Posterior vena cava (tissue), 2 donors: ENCODE measurements at places on chromosomes 2 and 18. TPM values are rescaled to one million over a fixed set of nuclear protein-coding genes. Genes with fewer than 3 reads are reported as not detected.

IL36A gene
- not detected for total RNA-seq

DOK6 gene
- 7.2 TPM for total RNA-seq

GRCh38 chr2:215493376-215493775, 57.5 kb upstream of the FN1 start:
- DNase-seq, result no peak

DNA sequence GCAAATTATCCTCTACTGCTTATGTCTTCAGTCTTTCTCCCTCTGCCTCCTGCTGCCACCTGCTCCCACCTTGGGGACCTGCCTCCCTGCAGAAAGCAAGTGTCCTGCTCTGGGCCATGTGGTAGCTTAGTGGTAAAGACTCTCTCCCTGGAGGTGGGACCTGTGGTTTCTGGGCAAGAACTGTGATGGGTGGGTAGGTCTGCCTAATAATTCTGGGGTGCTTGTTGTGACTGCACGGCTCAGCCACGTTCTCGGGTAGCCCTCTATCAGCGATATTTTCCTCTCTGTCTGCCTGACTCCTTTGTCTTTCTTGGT, 16.4 kb upstream of the CD28 start:
- DNase-seq, result no peak

- DNase-seq, result no peak
Measured at GRCh38 chr2:141528990-141529389, 601.8 kb downstream of the LRP1B start.
